Type B pancreatic cell (in vitro differentiated cells): ENCODE measurements at places on chromosomes 3 and 15. TPM values are rescaled to one million over a fixed set of nuclear protein-coding genes. Genes with fewer than 3 reads are reported as not detected.

DNA sequence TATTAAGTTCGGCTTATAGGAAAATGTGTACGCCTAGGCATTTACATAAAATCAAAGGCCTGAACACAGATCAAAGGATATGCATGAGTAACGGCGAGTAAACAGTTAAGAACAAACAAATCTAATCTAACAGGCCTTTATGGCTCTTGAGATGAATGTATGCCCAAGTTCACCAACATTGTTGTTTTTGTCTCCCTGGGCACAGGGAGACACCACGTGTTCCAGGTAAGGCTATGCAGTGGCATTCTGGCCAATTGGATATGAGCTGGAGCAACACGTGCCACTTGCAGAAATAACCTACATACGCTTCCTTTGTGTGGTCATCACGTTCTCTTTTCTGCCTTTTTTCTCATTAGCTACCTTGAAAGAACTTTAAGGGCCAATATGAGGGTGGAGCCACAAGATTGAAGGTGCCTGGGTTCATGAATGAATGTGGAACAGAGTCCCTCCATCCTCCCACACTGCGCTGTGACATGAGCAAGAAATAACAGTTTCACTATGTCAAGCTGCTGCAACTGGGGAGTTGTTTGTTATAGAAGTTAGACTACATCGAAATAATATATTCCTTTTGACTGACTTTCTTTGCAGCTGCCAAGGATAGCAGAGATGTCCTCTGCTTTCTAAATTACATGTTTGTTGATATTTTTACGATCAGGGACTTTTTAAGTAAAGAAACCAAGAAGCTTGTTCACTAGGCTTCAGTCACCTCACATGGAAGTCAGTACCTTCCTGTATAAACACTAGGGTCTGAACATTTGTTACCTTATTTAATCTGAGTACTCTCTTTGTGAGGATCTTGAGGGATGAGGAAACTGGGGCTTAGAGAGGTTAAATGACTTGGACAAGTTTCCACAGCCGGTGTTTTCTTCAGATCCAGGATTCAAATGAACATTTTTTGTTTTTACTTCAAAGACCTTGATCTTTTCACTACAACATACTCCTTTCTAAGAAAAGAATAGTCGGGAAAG is 427.5 kb upstream of the TBL1XR1 start:
- no peak overlapping the region for H3K4me3 ChIP-seq
- peaks cover 12% of the 10 kb centered on the region for H3K4me1 ChIP-seq
- no peak overlapping the region for H3K27ac ChIP-seq
- H3K27me3 ChIP-seq: no peaks in the 10 kb centered on the region

CYP8B1 gene
- not detected in 2 replicates for total RNA-seq

GPR15 gene
- not detected in 2 replicates for total RNA-seq

NECTIN3 gene
- 56.1 and 57.3 TPM in 2 replicates for total RNA-seq

SPTBN5 gene
- total RNA-seq: 3.1 and 4.2 TPM in 2 replicates

DNA sequence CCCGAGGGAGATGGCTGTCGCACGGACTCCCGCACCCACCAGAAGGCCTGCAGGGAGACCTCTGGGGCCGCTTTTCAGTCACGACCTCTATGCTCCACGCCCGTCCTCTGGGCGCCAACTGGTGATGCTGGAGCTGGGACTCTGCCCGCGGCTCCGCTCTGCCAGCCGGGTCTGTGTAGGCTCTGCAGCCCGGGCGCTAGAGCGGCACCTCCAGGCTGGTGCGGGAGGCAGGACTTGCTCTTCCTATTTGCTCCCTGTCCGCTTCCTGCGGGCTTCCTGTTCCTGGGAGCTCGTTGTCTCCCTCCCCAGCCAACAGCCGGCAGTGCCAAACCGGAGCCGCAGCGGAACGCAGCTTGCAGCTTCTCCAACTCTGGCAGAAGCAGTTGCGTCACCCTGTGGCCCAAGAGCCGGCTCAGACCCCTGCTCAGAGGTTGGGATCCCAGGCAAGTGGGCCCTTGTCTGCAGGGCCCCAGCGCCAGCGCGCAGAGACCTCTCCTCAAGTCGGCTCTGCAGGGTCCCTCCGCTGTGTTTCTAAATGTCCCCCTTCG is 285.9 kb downstream of the XXYLT1 start:
- H3K27ac ChIP-seq: no peak overlapping the region
- peak; percentile 68 for DNase-seq
- no peak overlapping the region for H3K4me3 ChIP-seq
- H3K4me1 ChIP-seq: peaks cover 8% of the 10 kb centered on the region
- no peaks in the 10 kb centered on the region for H3K36me3 ChIP-seq

DNA sequence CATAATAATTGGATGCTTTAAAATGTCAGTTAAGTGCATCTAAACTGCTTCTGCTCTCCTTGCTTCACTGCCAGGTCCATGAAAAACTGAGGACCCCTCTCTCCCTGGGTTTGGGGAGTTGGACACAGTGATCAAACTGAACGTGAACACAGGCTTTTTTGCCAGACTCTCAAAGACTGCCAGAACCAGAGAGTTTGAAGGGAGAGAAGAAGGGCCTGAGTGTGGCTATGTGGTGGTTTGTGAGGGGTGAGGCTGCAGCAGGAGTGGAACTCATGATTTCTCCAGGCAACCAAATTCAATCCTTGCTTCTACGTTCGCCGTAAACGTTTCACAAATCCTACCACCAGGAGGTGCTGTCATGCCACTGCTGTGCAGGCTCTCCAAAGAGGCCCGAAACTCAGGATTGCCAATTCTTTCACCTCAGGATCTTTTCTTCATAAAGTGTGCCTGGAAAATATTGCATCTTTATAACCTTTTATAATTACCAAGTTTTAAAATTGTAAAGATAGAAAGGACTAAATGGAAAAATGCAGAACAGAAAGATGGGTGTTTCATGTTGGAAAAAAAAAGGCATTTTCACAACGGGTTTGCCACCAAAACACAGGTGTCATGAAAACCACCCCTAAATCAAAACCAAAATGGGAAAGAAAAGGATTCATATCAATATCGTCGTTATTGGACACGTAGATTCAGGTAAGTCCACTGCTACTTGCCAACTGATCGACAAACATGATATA is 19.7 kb downstream of the TM4SF4 start:
- peaks cover 4% of the 10 kb centered on the region for H3K27me3 ChIP-seq
- H3K36me3 ChIP-seq: no peaks in the 10 kb centered on the region
- H3K4me3 ChIP-seq: no peak overlapping the region
- DNase-seq: peak; percentile 77
